Sigmoid colon (tissue), 7 donors: ENCODE measurements at places on chromosomes 7 and 10. TPM values are rescaled to one million over a fixed set of nuclear protein-coding genes. Genes with fewer than 3 reads are reported as not detected.

DNA sequence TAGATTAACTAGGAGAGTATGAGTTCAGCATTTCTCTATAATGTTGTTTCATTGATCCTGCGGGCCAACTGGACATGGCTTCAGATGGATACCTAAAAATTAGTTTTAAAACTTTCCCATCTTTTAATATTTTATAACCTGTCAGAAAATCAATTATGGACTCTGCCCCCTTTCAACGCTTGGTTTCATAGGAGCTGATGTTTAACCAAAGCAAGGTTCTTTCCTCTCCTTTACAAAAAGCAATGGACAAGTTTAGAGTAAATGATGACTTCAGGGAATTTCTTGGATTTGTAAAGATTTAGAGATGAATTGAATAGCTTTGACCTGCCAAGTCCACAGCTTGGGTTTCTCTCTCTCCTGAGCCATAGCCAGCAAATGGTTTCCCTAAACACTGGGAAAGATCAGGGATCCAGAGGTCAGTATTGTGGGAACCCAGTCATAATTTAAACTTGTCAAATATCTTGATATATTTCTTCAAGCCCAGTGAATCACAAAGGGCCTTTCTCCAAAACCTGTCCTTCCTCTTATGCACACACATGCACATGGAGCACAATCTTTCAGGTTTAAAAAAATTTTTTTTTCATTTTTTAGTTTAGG, 177.1 kb downstream of the EVX1 start:
- DNase-seq = no peak
- no peak overlapping the region for H3K4me3 ChIP-seq
- H3K4me1 ChIP-seq = no peaks in the 10 kb centered on the region
- no peaks in the 10 kb centered on the region for H3K27me3 ChIP-seq
- no peaks in the 10 kb centered on the region for H3K36me3 ChIP-seq
- H3K27ac ChIP-seq = no peak overlapping the region

- peak; percentile 92 for DNase-seq
- H3K27ac ChIP-seq = peak within 1 kb of the TSS; percentile 54
- H3K27me3 ChIP-seq = peaks cover 34% of the 10 kb centered on the region
- H3K36me3 ChIP-seq = no peaks in the 10 kb centered on the region
Measured at GRCh38 chr10:25174461-25175230, at the start of gene GPR158. TSS of gene GPR158 (plus strand) at chr10:25175001. CDS start at chr10:25175421, 420 bp downstream.

- H3K27me3 ChIP-seq = no peaks in the 10 kb centered on the region
- H3K27ac ChIP-seq = peak overlapping the region; percentile 42
- H3K36me3 ChIP-seq = no peaks in the 10 kb centered on the region
- H3K4me3 ChIP-seq = no peak overlapping the region
- no peak for DNase-seq
Measured at GRCh38 chr7:80848841-80849240, 70.0 kb downstream of the SEMA3C start.

Gene PRSS37
- polyA plus RNA-seq = not detected

GRCh38 chr10:8577686-8578085, 523.2 kb downstream of the GATA3 start:
- no peaks in the 10 kb centered on the region for H3K36me3 ChIP-seq
- H3K27me3 ChIP-seq = no peaks in the 10 kb centered on the region
- H3K27ac ChIP-seq = no peak overlapping the region
- H3K4me3 ChIP-seq = no peak overlapping the region

DNA sequence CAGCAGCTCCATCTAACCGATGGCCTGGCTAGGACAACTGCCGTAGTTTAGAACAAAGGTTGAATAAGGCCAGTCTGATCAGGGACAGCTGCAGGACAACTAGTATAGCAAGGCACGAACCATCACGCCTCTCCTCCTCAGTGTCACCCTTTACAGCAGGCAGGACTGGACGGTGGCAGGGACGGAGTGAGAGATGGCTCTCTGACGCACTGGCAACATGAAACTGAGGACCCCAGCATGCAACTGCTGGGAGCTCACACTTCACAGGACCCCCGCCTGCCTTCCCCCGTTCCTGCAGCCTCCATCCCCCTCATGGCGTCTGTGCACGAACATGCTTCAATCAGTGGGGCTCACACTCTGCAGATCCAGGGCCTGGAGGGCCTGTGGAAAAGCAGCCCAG, 53.7 kb downstream of the ZRANB1 start:
- no peaks in the 10 kb centered on the region for H3K4me1 ChIP-seq
- no peaks in the 10 kb centered on the region for H3K27me3 ChIP-seq
- H3K4me3 ChIP-seq = no peak overlapping the region

GRCh38 chr7:101625031-101625791, 3.9 kb downstream of the MYL10 start:
- no peak overlapping the region for H3K4me3 ChIP-seq
- no peak for DNase-seq
- no peaks in the 10 kb centered on the region for H3K27me3 ChIP-seq
- H3K27ac ChIP-seq = no peak overlapping the region
- no peaks in the 10 kb centered on the region for H3K36me3 ChIP-seq
- peaks cover 9% of the 10 kb centered on the region for H3K4me1 ChIP-seq

GRCh38 chr10:121522831-121523230, 75.4 kb downstream of the FGFR2 start:
- no peak for DNase-seq
- H3K4me3 ChIP-seq = no peak overlapping the region
- H3K27me3 ChIP-seq = no peaks in the 10 kb centered on the region
- peak overlapping the region; percentile 82 for H3K27ac ChIP-seq

- H3K36me3 ChIP-seq = no peaks in the 10 kb centered on the region
- H3K27ac ChIP-seq = no peak overlapping the region
- no peak overlapping the region for H3K4me3 ChIP-seq
- no peak for DNase-seq
- no peaks in the 10 kb centered on the region for H3K4me1 ChIP-seq
Measured at GRCh38 chr7:47684728-47685127, 102.8 kb upstream of the TNS3 start.

GRCh38 chr10:105146436-105146835, 505.3 kb downstream of the SORCS3 start:
- H3K27ac ChIP-seq = no peak overlapping the region
- H3K4me3 ChIP-seq = no peak overlapping the region
- H3K4me1 ChIP-seq = no peaks in the 10 kb centered on the region
- no peaks in the 10 kb centered on the region for H3K36me3 ChIP-seq

- DNase-seq = no peak
- H3K27me3 ChIP-seq = no peaks in the 10 kb centered on the region
- H3K4me1 ChIP-seq = no peaks in the 10 kb centered on the region
- H3K36me3 ChIP-seq = no peaks in the 10 kb centered on the region
Measured at GRCh38 chr10:62506371-62506770, 132.2 kb downstream of the ZNF365 start.

DNA sequence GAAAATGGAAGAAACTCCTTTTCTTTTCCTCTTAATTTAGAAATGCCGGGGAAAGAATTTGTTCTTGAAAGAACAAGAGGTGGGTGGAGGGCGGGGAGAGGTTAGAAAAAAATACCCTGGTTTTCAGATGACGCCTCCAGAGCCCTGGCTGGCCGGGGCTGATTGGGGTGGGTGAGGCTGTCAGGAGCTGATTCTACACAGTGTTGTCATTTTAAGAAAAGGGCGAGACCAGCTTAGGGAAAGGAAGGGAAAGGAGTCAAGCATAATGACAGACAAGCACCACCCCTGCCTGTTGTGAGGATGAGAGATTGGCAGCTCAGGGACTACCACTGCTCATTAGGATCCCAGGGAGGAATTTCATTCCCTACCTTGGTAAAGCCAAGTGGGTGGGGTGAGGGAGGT, 9.9 kb upstream of the FAM180A start:
- DNase-seq = no peak
- H3K4me1 ChIP-seq = peaks cover 40% of the 10 kb centered on the region
- no peak overlapping the region for H3K4me3 ChIP-seq
- H3K27ac ChIP-seq = peak overlapping the region; percentile 57
- H3K36me3 ChIP-seq = no peaks in the 10 kb centered on the region
